Effector CD4-positive, alpha-beta T cell (primary cell): ENCODE measurements at places on chromosomes 5 and 9.
A peak's percentile ranks its signal among the peaks of the same experiment; 100 is the strongest.

GRCh38 chr5:107469485-107470294 lies 201.0 kb downstream of the EFNA5 start:
- DNase-seq: no peak

DNA sequence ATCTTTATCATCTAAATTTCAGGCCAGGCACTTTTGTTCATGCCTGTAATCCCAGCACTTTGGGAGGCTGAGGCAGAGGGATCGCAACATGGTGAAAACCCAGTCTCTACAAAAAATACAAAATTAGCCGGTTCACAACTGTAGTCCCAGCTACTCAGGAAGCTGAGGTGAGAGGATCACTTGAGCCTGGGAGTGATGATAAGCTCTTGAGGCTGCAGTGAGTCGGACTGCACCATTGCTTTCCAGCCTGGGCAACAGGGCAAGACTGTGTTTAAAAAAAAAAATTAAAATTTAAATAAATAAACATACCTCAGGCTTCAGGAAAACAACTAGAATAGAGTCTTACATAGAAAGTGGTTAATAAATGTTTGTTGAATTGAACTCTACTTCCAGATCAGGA lies 147.4 kb downstream of the AGTPBP1 start:
- no peak for DNase-seq

DNA sequence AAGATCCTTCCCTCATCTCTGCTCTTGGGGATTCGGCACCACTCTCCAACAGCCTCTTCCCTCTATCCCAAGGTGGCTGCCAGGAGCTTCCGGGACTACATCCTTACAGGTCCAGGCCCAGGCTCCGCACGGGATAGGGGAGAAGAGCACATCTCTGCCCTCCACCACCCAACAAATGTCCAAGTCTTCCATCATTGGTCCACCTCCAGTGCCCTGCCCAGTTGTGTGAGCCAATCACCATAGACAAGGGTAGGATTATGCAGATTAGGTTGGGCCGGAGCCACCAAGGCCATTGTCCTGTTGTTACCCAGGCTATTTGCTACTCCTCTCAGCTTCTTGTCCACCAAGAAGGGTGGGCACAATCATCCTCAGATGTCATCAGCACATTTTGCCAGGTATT lies 9.1 kb downstream of the UNC5A start:
- DNase-seq: no peak

GRCh38 chr9:81141961-81142360 lies 547.4 kb downstream of the TLE1 start:
- no peak for DNase-seq

GRCh38 chr9:9901624-9902023 lies 711.2 kb downstream of the PTPRD start:
- no peak for DNase-seq

DNA sequence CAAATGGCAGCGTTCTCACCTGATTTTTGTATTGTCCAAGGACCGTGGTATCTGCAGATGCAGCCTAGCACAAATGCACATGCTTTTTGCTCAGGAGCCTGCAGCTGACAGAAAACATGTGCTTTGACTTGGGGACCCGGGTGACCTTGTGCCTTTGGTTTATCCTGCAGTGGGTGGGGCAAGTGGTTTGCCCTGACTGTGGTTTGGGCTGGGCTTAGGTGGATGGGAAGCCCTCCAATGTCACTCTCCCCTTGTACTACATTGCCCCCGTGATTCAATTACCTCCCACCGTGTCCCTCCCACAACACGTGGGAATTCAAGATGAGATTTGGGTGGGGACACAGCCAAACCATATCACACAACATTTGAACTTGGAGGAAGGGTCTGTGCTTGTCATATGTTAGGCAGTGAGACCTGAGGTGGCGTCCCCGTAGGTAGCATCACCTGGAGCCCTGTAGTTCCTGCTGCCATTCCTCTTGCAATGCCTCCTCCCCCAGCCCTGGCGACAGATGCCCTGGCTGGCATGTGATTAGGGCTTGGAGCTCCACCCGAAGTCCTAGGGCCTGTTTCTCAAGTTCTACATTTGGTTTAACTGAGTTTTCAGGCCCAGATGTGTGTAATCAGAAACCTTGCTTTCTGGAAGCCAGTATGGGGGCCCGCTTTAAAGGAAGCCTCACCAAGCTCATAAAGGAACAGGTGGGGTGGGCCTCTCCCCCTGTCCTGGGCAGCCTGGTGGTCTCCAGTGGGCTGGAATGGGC lies 2.1 kb downstream of the ANKRD33B start:
- DNase-seq: no peak

GRCh38 chr5:118545470-118545869 lies 442.9 kb downstream of the DTWD2 start:
- DNase-seq: no peak

DNA sequence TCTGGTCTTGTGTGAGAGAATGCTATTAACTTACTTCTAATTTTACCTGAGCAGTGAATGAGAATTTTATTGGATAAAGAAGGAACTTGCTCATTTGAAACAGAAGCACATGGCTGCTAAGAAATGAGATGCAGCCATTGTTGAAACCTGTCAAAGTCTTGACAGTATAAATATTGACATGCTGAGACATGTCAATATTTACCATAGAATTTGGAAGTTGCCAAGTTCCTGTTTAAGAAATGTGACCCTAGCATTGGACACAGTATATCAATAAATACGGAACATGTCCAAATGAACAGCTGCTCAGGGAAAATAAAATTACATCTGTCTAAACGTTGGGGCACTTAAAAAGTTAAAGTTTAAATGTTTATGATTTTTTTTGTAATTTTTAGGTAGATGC lies 7.8 kb downstream of the XRCC4 start:
- DNase-seq: no peak

GRCh38 chr9:77807846-77808750 lies 160.0 kb upstream of the GNA14 start:
- DNase-seq: no peak

DNA sequence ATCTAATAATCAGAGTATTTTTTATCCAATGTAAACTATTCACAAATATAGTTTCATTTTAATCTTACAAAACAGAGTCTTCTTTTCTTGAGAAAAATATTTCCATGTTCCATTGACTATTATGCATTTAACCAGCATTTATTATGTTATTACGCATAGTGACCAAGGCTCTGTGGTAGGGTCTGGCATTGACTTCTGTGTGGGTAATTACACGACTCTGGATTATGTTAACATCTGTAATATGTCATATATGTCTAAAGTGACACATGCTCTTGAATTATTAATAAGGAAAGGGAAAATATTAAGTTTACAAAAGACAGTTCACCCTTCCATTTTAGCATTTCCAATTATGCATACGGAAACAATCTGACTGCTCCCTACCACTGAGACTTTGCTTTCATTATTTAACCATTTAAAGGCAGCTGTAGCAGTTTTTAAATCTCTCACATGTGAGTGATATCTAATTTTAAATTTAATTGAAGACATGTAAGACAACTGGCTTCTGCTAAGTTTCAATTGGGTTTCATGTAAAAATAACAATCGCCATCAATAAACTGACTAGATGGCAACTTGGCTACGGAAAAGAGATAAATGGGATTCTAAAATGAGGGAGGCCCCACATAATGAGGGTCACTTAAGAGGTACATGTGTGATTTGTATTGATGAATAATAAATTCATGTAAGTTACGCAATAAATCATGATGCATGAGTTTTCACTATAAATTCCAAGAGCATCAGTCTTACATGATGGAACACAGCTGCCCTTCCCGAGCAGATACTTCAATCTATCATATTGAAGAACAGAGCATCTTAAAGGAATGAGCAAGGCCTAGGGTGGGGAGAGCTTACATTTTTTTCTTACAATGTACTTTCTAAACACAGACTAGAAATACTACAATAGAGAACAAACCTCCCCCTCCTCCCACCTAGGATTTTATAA lies 1056.8 kb downstream of the MAT2B start:
- no peak for DNase-seq

DNA sequence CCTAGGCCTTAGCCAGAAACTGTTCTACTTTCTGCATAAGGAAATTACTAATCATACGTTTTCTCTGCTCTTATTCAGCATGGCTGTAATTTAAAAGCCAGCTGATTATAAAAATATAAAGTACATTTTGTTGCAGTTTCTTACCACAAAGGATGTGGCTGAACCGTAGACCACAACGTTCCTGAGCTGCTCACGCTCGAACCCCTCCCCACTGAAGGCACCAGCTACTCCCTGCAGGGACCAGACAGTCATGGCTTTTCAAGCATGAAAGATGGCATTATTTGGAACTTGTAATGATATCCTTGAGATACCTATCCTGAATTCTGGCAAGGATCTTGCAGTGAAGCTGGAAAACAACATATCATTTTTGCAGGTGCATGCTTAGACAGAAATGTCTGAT lies 91.8 kb upstream of the DMRT1 start:
- DNase-seq: no peak

- DNase-seq: no peak
Observed at GRCh38 chr5:127028822-127029457, 1.4 kb downstream of the MARCHF3 start.

DNA sequence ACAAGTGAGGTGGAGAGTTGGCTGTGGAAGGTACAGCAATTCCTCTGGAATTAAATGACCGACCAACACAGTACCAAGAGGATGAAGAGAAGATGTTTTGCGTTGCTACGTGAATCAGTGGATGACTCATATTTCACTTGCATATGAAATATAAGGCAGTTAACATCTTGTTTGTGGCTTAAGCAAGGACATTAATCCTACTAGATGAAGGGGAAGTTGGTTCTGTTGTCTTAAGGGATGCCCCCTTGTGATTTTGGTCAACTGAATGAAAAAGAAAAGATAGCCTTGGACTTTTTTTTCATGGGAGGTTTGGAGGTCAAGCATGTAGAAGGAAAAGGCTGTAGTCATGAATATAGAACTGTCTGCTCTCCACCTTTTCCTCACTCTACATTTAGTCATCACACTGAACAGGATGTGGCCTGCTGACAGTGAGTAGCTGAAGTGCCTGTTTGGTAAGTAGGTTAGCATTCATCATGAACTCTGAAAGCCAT lies 33.9 kb downstream of the VLDLR start:
- DNase-seq: no peak

GRCh38 chr5:151757233-151758140 lies 944 bp downstream of the ATOX1 start:
- peak; percentile 25 for DNase-seq

GRCh38 chr9:131274674-131275331 lies 1.5 kb downstream of the FAM78A start:
- no peak for DNase-seq

GRCh38 chr5:14471507-14471906 lies 110.1 kb upstream of the OTULINL start:
- DNase-seq: no peak

DNA sequence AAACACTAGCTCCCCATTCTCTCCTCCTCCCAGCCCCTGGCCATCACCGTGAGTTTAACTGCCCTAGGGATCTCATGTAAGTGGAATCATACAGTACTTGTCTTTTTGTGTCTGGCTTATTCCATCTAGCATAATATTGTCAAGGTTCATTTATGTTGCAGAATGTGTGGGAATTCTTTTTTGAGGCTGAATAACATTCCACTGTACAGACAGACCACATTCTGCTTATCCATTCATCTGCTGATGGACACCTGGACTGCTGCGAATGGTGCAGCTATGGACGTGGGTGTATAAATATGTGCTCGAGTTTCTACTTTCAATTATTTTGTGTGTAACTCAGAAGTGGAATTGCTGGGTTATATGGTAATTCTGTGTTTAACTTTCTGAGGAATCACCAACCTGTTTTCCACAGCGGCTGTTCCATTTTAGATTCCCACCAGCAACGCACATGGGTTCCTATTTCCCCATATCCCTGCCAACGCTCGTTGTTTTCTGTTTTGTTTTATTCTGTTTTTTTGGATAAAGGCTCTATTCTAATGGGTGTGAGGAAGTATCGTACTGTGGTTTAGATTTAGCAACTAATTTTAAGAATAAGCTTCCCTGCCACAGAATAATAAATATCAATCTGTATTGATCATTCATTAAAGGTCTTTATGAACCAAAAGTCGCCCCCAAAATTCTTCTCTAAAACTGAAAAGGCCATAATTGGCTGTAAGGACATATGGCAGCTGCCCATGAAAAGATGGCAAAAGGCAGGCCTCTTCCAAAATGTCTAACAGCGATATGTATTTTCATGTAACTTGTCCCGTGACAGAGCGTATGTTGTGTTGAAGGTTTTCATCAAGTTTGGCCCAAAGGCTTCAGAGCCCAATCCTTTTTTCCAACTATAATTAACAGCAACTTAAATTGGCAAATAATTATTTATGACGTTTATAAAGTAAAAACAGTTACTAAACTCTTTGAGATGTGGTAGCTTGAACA lies 70.3 kb downstream of the DAP start:
- no peak for DNase-seq

GRCh38 chr5:76688212-76688611 lies 27.7 kb upstream of the F2R start:
- no peak for DNase-seq

DNA sequence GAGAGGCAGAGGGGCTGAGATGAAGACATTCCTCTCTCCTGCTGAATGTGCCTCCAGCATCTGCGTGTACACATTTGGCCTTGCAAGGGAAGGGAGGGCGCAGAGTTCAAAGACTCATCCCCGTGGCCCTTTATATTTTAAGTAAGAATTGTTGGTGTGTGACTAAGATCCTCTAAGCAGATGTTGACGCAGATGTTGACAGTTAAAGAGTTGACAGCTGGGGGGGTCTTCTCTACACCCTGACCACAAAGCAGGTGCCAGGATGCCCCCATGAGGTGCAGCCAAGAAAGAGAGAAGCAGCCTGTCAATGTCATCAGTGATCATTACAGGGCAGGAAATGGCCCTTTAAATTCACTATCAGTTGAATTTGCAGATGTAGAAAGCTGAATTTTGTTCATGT lies 262.9 kb downstream of the IRX1 start:
- DNase-seq: no peak

- peak; percentile 63 for DNase-seq
Observed at GRCh38 chr9:129027685-129028191, 393 bp downstream of the SH3GLB2 start.

- no peak for DNase-seq
Observed at GRCh38 chr5:56142614-56143372, 90.3 kb downstream of the ANKRD55 start.

- no peak for DNase-seq
Observed at GRCh38 chr5:91189480-91190313, 193.4 kb downstream of the ARRDC3 start.
